ELF-1 (cell line): ENCODE measurements at places on chromosomes 12 and 14.

DNA sequence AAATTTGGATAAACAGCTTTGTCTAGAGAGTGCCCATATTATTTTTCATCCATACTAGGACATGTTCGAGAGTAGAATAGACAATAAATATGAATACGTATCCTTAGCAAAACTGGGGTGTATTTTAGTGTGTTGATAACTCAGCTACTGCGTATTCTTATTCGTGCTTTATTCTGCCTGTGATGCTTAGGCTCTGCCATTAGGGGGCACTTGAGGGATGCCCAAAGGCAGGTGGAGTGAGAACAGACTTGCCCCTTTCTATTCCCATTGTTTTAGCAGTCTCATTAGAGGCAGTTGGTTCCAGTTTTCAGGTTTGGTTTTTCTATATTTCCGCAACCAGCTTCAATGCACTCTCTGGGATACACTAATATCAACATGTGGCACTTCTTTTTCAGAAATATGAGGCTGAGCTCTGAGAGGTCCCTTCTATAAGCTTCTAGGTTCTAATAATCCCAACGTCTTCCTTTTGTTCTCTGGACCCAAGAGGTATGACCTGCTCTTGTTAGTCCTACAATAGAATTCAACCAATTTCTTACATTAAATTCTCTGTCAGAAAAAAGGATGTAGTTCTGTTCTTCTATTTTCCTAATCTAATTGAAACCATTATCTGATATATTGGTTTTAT is 985.7 kb upstream of the FBXO33 start:
- peak; percentile 56 for DNase-seq

DNA sequence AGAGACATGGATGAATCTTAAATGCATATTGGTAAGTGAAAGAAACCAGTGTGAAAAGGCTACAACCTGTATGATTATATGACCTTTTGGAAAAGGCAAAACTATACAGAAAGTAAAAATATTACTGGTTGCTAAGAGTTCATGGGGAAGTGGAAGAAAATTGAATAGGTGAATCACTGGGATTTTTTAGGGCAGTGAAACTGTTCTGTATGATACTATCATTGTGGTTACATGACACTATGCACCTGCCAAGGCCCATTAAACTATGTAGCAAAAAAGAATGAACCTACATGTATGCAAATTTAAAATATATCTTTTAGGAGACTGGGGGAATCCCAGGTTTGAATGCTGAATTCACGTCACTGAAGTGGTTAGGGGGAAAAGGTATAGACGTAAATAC is 12.6 kb upstream of the OR8S1 start:
- no peak for DNase-seq

- no peak for DNase-seq
These were observed 216.6 kb downstream of the RAD51B start for GRCh38 chr14:68036202-68036601.

DNA sequence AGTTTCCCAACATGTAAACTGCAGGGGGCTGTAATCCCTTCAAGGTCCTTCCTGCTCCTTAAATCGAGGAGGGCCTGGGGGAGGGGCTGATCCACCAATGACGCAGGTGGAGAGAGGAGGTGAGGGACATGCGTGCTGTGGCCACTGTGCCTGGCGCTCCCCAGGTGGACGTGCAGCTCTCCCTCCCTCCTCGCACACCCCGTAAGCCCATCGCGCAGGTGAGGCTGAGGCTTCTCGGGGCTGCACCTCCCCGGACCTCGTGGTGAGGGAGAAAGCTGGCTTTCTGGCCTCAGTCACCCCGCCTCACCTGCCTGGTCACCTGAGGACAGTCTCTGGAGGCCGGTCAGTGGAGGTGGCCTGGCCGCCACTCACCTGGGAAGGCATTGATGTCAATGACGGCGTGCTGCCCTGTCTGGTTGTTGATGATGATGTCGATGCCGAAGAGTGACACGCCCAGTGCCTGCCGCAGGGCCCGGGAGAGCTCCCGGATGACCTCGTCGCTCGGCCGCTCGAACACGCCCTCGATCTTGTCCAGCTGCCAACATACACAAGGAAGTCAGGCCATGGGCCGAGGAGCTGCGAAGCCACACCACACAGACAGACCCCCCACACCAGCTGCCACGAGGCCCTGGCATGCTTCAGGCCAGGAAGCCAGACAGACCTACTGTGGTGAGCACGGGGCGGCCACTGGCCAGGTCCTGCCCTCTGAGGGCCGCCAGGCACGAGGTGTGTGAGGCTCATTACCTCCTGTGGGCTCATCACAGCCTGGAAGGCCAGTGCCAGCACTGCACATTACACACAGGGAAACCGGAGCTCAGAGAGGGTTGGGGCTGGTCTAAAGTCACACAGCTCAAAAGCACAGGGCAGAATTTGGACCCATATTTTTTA is 23.3 kb downstream of the CHGA start:
- DNase-seq, result peak; percentile 36

- no peak for DNase-seq
These were observed 25.2 kb downstream of the SRGAP1 start for GRCh38 chr12:63869656-63870055.

GRCh38 chr12:8157484-8158198 is 826 bp downstream of the ZNF705A start:
- DNase-seq, result no peak

GRCh38 chr12:82708061-82708879 is 21.6 kb downstream of the TMTC2 start:
- no peak for DNase-seq

DNA sequence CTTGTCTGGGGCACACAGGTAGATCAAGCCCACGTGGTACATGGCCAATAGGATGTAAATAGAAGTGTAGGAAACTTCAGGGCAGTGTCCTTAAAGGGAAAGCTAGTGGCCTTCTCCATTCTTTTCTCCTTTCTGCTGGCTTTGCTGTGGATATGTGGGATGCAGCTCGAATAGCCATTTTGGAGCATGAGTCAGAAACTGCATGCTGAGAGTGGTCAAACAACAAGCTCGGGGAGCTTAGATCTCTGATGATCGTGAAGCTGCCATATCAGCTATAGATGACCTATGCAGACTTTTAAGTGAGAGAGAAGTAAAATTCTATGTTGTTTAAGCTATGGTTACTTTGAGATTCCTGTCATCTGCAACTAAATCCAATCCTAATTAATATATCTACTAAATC is 241.3 kb upstream of the DAAM1 start:
- DNase-seq, result no peak

GRCh38 chr12:115767916-115768315 is 509.6 kb downstream of the MED13L start:
- no peak for DNase-seq

GRCh38 chr12:31629756-31630732 is 29.4 kb upstream of the ETFBKMT start:
- DNase-seq, result peak; percentile 55

DNA sequence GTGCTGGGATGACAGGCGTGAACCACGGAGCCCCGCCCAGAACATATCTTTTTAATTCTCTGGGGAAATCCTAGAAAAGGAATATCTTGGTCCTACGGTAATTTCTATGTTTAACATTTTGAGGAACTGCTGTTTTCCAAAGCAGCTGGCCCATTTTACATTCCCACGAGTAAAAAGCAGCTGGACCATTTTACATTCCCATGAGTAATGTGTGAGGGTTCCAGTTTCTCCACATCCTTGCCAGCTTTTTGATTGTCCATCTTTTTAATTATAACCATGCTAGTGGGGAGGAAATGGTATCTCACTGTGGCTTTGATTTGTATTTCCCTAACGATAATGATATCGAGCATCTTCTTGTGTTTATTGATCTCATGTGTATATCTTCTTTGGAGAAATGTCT is 4.4 kb upstream of the P2RX4 start:
- no peak for DNase-seq

- no peak for DNase-seq
These were observed 125.2 kb upstream of the PARP11 start for GRCh38 chr12:3998397-3998796.

GRCh38 chr14:71652368-71652767 is 279.9 kb upstream of the RGS6 start:
- no peak for DNase-seq

GRCh38 chr12:42482041-42482747 is 107.4 kb downstream of the PRICKLE1 start:
- peak; percentile 27 for DNase-seq

DNA sequence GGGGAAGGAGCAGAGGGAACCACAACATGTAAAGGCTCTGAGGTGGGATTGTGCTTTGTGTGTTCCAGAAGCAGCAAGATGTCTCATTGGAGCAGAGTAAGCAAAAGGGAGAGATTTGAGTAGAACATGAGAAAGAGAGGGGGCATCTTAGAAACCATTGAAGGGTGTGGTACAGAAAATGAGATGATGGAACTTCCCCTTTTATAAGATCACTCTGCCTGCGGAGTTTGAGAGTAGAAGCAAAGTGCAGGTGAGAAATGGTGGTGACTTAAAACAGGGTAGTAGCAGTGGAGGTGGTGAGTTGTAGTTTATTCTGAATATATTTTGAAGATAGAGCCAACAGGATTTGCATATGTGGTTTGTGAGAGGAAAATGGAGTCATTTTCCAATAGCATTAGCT is 56.0 kb downstream of the FBXO34 start:
- no peak for DNase-seq

- peak; percentile 5 for DNase-seq
These were observed 153.0 kb downstream of the NOVA1 start for GRCh38 chr14:26444822-26445221.

GRCh38 chr12:117853600-117853999 is 115.2 kb downstream of the KSR2 start:
- no peak for DNase-seq

DNA sequence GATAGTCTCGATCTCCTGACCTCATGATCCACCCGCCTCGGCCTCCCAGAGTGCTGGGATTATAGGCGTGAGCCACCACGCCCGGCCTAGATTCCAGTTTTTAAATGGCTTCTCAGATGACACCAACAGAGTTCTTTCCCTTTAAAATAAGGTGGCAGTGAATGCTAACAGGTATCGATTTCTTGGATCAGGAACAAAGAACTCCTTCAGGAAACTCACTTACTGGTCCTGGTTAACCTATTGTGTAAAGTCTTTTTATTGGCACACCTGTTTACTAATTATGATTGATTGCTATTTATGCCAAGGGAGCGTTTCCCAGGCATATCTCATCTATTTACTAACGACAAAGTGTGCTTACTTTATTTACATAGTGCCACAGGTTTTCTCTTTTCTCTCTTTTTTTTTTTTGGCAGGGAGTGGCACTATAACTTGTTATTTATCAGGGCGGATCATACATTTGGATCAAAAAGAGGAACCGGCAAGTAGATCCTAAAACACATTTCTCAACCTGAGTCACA is 89.7 kb downstream of the GLT1D1 start:
- DNase-seq, result no peak

GRCh38 chr12:28742791-28743190 is 406.3 kb upstream of the FAR2 start:
- DNase-seq, result no peak

DNA sequence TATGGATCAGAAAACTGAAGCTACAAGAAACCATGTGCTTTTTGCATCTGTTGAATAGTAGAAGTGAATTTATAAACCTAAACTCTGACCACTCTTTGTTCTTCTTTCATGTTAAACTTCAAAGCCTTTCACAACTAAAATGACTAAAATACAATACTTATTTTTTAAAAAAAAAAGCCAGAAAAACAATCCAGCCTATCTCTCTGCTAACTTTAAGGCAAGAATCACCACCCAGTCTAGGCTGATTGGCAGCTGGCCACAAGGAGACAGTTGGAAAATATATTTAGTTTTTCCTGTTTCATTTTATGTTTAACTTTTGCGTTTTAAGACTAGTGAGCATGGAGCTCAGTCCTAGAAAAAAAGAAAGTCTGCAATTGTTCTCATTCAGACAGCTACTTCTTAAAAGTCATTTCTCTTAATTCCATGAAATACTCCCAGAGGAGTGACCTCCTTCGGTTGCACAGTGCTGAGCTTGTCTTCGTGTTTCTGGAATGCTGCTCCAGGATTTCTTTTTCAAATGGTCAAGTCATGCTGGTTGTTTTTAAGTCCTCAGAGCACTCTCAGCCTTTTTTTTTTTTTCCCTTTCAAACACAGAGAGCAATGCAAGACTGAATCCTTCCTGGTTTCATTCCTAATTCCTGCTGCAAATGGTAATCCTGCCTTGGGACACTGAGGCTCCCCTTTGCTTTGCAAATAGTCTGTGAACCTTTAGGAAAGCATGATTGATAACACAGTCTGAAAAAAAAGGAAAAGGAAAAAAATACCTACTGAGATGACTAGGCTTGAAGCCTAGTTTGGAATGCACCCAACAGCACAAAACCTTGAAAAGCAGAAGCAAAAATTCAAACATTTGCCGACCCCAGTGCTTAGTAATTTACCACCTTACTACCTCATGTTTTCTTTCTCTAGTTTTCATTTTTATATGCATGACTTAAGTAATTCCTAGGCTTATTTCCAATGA is 233.3 kb upstream of the DAAM1 start:
- peak; percentile 56 for DNase-seq

DNA sequence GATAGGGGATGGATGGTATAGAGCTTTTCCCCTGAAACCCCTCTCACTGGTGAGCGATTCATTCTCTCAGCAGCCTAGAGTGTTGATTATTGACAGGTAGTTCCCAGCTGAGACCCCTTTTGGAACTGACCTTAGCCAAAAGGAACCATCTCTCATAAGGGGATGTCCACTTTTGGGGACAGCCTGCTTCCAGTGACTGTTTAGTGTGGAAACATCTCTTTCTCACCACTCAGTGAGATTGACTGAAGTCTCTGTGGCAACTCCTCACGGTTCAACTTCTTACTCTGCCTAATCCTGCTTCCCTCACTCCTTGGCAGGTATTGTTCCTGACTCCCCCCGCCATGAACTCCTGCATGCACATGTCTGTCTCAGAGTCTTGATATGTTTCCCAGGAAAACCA is 529.2 kb upstream of the ATP2B1 start:
- DNase-seq, result no peak

DNA sequence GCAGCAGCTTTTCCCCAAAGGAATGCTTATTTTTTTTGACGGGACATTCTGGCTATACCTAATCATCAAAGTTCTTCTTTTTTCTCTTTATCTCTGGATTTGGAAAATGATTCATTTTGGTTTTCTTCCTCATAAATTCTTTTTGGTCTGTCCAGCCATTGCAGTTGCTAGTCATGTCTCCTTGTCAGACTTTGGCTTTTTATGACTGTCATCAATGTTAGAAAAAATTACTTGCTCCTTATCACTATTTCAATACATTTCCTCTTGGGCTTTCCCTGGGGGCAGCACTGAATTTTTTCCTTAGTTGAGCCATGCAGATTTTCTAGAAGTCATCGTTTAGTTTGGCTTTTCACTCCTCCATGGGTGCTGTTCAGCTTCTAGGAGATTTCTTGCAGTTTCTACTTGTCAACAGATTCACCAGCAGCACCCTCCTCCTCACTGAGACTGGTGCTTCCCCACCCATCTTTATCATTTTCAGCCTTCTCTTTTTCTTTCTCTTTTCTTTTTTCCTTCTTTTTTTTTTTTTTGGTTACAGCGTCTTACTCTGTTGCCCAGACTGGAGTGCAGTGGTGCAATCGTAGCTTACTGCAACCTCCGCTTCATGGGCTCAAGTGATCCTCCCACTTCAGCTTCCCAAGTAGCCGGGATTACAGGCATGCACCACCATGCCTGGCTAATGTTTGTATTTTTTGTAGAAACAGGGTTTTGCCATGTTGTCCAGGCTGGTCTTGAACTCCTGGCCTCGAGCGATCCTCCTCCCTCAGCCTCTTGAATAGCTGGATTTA is 5.2 kb downstream of the ADIPOR2 start:
- no peak for DNase-seq

- DNase-seq, result no peak
These were observed 28.4 kb downstream of the SLC6A12 start for GRCh38 chr12:185576-185955.
